ENCODE measurements at places on chromosomes 3 and 15.

GRCh38 chr3:15492847-15493360, 28.6 kb downstream of the COLQ start:
- no peak for DNase-seq

GRCh38 chr3:127449486-127450212, 140.9 kb downstream of the TPRA1 start:
- peak; percentile 12 for DNase-seq

GRCh38 chr3:197734667-197735318, 1.9 kb downstream of the RUBCN start:
- DNase-seq: no peak

DNA sequence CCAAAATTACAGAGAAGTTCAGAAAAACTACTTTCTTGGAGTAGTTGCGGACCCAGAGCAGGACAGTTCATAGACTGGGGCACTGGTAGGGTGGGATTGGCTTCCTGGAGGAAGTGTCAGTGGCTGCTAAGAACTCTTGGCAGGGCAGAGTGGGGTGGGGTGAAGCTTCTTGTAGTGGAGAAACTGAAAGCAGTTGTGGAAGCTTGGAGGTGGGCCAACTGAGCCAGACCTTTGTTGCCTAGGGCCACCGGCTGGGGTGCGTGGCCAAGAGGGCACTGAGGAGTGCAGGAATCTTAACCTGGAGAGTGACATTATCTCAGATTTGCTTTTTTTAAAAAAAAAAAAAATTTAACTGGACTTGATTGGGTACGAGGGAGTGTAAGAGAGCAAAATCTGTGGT, 3.1 kb downstream of the KAT2B start:
- DNase-seq: peak; percentile 83
